ENCODE measurements at places on chromosomes 5 and 9.

- H3K36me3 ChIP-seq, result no peaks in the 10 kb centered on the region
- no peaks in the 10 kb centered on the region for H3K27me3 ChIP-seq
- DNase-seq, result no peak
- no peaks in the 10 kb centered on the region for H3K4me1 ChIP-seq
Measured at GRCh38 chr9:109604131-109604530, 106.0 kb upstream of the PTPN3 start.

- no peaks in the 10 kb centered on the region for H3K27me3 ChIP-seq
- DNase-seq, result no peak
- H3K27ac ChIP-seq, result no peak overlapping the region
Measured at GRCh38 chr5:74655716-74656115, 15.2 kb upstream of the ENC1 start.

GRCh38 chr5:134550271-134551214 lies 25.1 kb downstream of the JADE2 start:
- H3K36me3 ChIP-seq, result peaks cover 11% of the 10 kb centered on the region
- peaks cover 75% of the 10 kb centered on the region for H3K4me1 ChIP-seq
- no peak for DNase-seq
- no peaks in the 10 kb centered on the region for H3K27me3 ChIP-seq
- peak overlapping the region; percentile 24 for H3K4me3 ChIP-seq

DNA sequence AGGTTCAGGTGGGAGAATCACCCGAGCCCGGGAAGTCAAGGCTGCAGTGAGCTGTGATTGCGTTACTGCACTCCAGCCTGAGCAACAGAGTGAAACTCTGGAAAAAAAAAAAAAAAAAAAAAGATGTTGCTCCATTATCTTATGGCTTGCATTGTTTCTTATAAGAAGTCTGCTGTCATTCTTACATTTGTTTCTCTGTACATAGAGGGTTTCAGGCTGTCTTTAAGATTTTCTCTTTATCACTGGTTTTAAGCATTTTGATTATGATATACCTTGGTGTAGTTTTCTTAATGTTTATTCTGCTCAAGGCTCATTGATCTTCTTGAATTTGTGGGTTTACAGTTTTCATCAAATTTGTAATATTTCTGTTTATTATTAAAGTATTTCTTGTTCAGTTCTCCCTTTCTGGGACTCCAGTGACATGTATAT lies 35.2 kb downstream of the MVB12B start:
- no peaks in the 10 kb centered on the region for H3K36me3 ChIP-seq
- H3K27ac ChIP-seq, result no peak overlapping the region
- no peak for DNase-seq

DNA sequence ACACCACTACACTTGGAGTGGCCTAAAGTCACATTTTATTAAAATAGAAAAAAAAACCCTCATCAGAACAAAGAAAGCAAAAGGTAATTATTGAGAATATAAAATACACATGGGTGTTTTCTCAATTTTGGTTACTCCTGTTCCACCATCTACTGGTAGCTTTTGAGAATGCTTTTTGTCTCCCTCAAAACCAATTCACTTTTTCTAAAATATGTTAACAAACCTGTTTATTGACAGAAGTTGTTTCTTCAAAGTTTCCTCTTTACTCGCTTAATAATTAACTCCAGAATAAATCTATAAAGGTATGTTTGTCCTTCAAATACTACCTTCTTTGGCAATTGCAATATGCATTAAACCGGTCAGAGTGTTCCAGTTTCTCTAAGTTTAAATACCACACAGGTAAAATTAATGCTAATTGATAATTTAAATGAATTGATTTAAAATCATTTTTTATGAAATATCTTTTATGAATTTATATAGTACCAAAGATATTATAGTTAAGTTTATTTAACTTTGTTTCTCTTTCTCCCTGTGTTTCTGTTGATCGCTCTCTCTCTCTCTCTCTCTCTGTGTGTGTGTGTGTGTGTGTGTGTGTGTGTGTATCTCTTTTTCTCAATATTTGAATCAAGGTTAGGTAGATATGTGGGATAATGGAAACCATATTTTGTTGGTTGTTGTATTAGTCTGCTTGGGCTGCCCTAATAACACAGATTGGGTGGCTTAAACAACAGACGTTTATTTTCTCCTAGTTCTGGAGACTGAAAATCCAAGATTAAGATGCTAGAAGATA lies 487.4 kb downstream of the PRDM9 start:
- H3K4me1 ChIP-seq, result no peaks in the 10 kb centered on the region
- no peaks in the 10 kb centered on the region for H3K27me3 ChIP-seq
- H3K4me3 ChIP-seq, result no peak overlapping the region

GRCh38 chr9:109108318-109108717 lies 11.4 kb downstream of the TMEM245 start:
- H3K36me3 ChIP-seq, result peaks cover 4% of the 10 kb centered on the region
- H3K4me3 ChIP-seq, result no peak overlapping the region
- no peak overlapping the region for H3K27ac ChIP-seq
- DNase-seq, result no peak

DNA sequence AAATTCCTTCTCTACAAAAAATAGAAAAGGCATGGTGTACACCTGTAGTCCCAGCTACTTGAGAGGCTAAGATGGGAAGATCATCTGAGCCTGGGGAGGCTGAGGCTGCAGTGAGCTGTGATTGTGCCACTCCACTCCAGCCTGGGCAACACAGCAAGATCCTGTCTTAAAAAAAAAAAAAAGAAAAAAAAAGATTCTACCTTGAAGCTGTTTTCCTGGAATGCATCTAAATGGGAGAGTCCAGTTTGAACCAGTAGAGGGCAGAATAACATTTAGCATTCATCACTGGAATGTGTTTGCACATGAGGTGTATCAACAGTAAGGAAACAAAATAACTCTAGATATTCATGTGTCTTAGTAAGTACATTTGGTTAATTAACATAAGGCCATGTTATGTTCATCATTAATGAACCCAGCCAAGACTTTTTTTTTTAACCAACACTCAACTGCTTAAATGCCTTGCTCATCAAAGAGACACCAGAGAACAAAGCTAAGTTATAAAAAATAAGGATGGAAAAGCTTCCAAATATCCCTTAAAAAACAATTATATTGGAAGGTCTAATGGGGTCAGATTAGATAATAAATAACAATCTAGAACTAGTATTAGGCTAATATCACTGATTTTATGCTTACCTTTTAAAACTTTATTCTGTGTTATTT lies 16.1 kb downstream of the IFNE start:
- H3K4me3 ChIP-seq, result no peak overlapping the region
- no peak for DNase-seq
- no peaks in the 10 kb centered on the region for H3K4me1 ChIP-seq
- H3K27ac ChIP-seq, result no peak overlapping the region
- no peaks in the 10 kb centered on the region for H3K27me3 ChIP-seq

DNA sequence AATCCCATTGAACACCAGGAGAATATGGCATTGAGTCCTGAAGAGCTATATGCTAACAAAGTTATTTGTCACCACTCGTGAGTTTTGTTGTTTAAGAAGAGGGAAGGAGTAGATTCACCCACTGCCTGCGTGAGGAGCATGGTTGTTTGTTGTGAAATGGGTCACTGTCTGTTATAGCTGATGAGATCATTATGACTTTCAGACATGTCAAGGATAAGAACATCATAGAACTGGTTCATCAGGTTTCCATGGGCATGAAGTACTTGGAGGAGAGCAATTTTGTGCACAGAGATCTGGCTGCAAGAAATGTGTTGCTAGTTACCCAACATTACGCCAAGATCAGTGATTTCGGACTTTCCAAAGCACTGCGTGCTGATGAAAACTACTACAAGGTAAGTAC lies 76.9 kb downstream of the SYK start:
- H3K36me3 ChIP-seq, result peaks cover 13% of the 10 kb centered on the region
- no peak overlapping the region for H3K4me3 ChIP-seq
- no peak for DNase-seq
- no peaks in the 10 kb centered on the region for H3K27me3 ChIP-seq
- H3K4me1 ChIP-seq, result peaks cover 15% of the 10 kb centered on the region
- H3K27ac ChIP-seq, result no peak overlapping the region

DNA sequence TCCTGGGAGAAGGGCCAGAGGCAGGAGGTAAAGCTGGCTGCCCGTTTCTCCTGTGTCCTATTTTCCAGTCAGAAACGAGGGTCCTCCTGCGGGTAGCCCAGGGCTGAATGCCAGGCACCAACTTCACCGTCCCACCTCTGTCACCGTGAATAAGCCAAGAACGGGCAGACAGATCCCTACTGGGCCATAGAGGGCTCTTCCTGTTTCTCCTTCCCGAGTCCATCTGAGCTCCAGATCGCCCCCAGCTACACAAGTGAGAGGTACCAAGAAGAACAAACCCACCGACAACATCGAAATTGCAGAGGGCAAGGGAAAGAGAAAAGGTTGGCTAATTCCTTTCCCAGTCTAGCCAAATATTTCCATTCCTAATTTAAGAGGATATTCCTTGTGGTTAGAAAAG lies 93.7 kb downstream of the SPOCK1 start:
- H3K27ac ChIP-seq, result no peak overlapping the region
- H3K36me3 ChIP-seq, result no peaks in the 10 kb centered on the region
- H3K4me3 ChIP-seq, result no peak overlapping the region
- no peak for DNase-seq

DNA sequence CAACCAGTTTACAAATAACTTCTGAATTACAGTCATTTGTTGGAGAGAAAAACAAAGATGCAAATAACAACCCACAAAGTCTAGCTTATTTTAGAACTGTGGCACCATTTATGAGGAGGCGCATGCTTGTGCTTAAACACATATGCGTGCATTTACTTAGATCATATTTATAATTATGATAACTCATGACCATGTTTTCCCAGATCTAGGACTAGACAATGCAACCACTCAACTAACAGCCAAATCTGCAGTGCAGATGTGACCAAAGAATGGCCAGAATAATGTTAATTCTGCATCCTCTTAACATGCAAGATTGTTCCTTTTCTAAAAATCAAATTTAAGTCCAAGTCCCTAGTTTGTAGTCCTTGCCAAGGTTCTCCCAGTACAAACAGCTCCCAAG lies 167.3 kb upstream of the FST start:
- H3K4me1 ChIP-seq, result no peaks in the 10 kb centered on the region
- H3K27me3 ChIP-seq, result no peaks in the 10 kb centered on the region
- DNase-seq, result no peak
- no peaks in the 10 kb centered on the region for H3K36me3 ChIP-seq

Measured in GM12878 (cell line).